ENCODE measurements at places on chromosomes 5 and 9.

GRCh38 chr5:78887384-78888118, 97.6 kb downstream of the ARSB start:
- DNase-seq = no peak

- DNase-seq = no peak
Measured at GRCh38 chr9:89496645-89497256, 1.2 kb downstream of the SEMA4D start.

DNA sequence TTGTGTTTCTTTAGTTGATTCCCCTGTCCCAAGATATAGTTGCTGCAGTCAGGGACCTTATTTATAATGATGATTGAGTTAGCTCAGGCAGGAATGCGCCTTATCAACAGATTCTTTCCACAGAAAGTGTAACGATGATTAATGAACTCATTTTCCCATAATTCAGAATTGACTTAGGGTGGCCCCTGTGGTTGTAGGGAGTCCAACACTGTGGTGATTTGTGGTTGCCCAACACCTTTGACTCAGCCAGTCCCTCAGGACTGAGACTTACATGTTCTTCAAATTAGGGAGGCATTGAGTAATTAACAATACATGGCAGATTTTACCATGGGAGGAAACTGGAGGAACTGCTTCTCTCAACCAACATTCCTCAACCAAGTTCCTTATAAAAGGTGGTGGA, 221.9 kb downstream of the GABRG2 start:
- no peak for DNase-seq

DNA sequence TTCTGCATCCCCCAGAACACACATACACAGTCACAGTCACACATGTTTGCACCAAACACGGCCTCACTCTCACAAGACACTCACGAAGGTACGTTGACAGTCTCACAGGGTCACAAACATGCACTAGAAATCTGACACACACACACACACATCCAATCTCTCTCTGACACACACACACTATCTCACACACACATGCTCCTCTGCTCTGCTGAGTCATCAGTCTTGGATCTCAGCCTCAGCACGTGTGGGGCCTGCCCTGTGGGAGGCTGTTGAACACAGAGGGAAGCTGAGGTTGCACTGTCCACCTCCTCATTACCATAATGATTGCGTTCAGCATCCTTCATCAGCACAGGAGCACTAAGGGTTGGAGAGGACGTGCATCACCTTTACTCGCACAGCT, 188.8 kb downstream of the MTRR start:
- DNase-seq = no peak

DNA sequence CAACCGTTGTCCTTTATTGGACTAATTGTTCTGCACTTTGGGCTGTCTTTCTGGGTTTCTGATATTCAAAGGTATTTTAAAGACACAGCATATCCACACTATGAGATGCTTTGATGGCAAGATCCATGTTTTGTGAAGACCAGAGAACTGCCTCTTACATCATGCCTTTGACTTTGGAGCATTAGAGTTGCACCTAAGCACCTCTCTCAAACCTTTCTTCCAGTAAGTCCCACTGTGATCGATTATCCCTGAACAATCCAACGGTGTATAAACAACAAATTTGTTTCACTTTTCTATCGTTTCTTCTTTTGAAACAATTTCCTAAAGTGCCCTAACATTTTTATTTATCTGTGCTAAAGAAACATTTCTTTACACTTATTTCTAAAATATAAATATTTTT, 144.4 kb downstream of the KCTD16 start:
- DNase-seq = no peak

- no peak for DNase-seq
Measured at GRCh38 chr5:177591690-177592009, 353 bp upstream of the TMED9 start.

DNA sequence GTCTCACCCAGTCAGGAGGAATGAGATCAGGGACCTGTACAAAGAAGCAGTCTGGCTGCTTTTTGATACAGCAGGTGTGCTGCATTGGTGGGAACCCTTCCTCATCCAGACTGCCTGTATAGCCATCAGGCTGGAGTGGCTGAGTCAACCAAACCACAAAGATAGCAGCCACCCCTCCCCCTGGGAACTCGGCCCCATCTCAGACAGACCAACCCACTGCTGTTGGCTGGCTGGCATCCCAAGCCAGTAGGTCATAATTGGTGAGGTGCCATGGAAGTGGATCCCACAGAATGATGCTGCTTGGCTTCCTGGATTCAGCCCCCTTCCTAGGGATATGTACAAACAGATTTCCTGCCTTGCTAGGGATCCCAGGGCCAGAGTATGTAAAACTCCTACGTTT, 60.9 kb downstream of the YTHDC2 start:
- no peak for DNase-seq

DNA sequence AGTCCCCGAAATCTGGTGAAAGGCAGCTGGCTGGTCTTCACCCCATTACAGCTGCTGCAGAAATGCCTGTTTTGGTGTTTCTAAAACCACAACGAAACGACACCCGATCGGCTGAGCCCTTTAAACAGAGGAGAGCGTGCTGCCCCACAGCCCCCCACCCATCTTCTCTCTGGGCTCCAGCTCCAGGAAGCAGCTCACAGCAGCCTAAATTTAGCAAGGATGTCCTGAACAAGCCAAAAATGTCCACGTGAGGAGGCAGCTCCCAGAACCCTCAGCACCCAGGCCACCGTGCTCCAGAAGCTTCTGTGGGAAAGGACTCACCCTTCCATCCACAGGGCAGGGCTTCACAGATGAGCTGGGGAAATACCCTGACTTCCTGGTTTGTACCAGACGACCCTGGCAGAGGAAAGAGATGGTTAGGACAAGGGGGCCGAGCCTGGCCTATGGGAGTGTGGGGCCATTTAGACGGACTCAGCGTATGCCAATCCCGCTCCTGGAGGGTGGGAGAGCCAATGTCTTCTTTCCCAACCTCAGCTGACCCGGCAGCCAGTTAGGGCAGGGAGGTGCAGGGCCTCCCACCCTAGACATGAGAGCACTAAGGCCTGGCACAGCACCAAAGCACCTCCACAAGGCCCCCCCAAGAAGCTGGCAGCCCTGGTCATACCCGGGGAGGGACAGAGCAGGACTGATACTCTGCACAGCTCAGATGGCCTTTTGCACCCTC, 39.1 kb upstream of the SARDH start:
- no peak for DNase-seq
